ENCODE measurements at places on chromosomes 7 and 10.

GRCh38 chr10:17066000-17066399, 63.6 kb downstream of the CUBN start:
- DNase-seq, result no peak

DNA sequence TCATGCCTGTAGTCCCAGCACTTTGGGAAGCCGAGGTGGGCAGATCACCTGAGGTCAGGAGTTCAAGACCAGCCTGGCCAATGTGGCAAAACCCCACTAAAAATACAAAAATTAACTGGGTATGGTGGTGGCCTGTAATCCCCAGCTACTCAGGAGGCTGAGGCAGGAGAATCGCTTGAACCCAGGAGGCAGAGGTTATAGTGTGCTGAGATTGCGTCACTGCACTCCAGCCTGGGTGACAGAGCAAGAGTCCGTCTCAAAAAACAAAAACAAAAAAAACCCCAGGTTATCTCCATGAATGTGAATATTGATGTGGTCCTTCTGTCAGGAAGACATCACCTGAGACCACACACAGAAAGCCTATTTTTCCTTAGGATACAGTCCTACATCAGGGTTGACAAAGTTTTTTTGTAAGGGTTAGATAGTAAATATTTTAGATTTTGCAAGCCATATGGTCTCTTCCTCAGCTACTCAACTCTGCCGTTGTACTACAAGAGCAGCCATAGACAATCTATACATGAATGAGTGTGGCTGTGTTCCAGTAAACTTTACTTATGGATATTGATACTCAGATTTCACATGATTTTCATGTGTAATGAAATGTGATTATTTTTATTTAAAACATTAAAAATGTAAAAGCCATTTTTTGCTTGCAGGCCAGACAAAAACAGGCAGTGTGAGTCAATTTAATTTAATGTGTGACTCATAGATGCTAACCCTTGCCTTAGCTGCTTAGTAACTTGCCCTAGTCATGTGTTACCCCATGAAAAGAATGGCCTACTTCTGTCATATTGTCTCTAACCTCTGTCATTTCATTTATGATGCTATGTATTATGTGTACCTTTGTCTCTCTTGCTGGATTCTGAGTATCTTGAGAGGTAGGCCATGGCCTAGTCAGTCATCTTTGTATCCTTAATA, 78.1 kb downstream of the TPST1 start:
- peak; percentile 82 for DNase-seq

DNA sequence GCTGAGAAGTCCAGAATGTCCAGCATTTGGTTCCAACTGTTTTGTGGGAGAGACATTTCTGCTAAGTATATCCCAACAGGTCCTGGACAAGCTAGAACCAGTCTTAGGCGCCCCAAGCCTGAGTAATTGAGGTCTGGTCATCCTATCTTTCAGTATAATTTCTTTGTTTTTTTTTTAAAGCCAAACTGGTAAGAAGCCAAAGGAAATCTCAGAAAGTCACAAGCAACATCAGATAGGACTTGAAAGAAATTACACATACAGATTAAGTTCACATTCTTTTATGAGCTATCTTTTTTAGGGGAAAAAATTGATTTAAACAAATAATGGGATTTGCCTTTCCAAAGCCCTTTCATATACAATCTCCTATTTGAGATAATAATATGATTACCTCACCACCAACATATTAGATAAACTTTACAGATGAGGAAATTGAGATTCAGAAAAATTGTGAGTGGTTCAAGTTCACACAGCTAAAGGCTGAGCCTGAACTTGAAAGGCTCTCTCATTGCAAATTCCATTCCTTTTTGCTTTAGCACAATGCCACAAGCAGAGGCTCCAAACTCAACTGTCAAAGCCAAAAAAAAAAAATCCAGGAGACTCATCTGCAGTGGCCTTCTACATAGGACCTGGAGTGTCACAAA, 15.0 kb downstream of the PDLIM1 start:
- DNase-seq, result peak; percentile 72

DNA sequence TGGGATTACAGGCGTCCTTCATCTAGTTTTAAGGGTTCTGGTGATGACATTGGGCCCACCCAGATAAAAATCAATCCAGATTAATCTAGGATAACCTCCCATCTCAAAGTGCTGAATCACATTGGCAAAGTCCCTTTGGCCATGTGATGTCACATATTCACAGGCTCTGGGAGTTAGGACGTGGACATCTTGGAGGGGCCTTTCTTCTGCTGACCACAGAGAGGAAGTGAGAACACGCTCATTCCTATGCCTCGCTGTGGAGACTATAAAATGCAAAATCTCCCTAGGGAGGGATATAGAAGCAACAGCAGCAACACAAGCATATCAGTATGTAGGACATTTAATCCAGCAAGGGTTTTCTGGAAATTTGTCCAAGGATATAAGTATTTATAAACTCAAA, 266.0 kb upstream of the PITRM1 start:
- peak; percentile 23 for DNase-seq
